ENCODE measurements at places on chromosomes 3 and 15. TPM values are rescaled to one million over a fixed set of nuclear protein-coding genes. Genes with fewer than 3 reads are reported as not detected.

DNA sequence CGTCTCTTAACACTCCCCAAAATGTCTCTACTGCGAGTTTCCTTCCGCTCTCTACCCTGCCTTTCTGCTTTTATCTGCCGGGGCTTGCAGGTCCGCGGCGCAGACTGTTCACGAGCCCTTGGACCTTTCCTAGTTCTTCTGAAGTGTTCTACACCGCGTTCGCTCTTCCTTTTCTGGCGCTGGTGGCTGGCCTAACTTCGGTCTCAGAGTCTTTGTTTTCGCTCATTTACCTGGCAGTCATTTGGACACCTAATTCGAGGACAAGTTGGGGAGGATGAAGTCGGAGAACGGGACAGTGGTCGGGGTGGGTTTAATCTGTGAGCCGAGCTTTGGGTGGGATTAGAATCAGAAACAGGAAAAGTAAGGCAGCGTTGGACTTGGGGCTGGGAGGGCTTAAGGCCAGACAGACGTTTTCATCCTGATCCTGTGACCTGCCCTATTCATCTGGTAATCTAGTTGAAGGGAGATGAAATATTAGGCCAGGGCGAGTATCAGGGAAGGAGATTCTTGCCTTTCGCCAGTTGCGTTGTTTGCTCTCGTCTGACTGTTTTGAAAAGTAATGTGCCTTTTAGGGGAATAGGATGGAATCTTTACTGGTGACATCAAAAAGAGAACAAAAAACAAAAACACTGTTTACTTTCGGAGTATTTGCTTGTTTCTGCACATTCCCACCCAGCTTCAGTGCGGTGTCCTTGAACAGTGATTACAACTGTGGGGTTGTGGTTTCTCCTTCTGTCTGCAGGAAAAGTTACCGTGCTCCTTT lies 1.8 kb downstream of the DIPK2A start:
- peak overlapping the region; percentile 90 for H3K4me3 ChIP-seq
- H3K27me3 ChIP-seq = peaks cover 9% of the 10 kb centered on the region
- no peak for DNase-seq
- H3K27ac ChIP-seq = peak overlapping the region; percentile 74
- H3K4me1 ChIP-seq = peaks cover 43% of the 10 kb centered on the region

DNA sequence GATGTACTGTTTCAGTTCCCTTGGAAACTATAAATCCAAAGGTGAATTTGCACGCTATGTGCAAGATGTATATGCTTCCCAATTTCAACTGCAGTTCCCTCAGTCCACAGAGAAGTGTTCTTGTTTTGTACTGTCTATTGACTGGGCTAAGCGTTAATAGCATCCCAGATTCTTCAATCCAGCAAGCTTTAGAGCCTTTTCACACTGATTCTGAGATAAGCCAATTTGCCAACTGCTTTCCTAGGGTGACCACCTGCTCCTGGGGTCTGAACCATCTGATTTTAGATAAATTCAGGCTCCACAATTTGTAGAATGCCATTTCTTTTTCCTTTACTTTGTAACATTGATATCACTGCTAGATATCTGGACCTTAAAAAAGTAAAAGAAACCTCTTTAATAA lies 340.1 kb downstream of the PTPRG start:
- no peaks in the 10 kb centered on the region for H3K36me3 ChIP-seq
- no peaks in the 10 kb centered on the region for H3K4me1 ChIP-seq
- H3K4me3 ChIP-seq = no peak overlapping the region

GRCh38 chr15:51053571-51053970 lies 41.1 kb downstream of the TNFAIP8L3 start:
- DNase-seq = no peak
- no peaks in the 10 kb centered on the region for H3K36me3 ChIP-seq
- H3K4me3 ChIP-seq = no peak overlapping the region
- no peak overlapping the region for H3K27ac ChIP-seq
- no peaks in the 10 kb centered on the region for H3K4me1 ChIP-seq
- H3K27me3 ChIP-seq = peaks cover 20% of the 10 kb centered on the region

GRCh38 chr3:170037463-170038433 lies at the start of gene GPR160:
TSS of gene GPR160 (plus strand) at chr3:170037995. CDS start at chr3:170083973, 45,978 bp downstream.
- no peaks in the 10 kb centered on the region for H3K36me3 ChIP-seq
- H3K4me1 ChIP-seq = peaks cover 45% of the 10 kb centered on the region
- peak within 1 kb of the TSS; percentile 84 for H3K4me3 ChIP-seq
- H3K27me3 ChIP-seq = peaks cover 19% of the 10 kb centered on the region

DNA sequence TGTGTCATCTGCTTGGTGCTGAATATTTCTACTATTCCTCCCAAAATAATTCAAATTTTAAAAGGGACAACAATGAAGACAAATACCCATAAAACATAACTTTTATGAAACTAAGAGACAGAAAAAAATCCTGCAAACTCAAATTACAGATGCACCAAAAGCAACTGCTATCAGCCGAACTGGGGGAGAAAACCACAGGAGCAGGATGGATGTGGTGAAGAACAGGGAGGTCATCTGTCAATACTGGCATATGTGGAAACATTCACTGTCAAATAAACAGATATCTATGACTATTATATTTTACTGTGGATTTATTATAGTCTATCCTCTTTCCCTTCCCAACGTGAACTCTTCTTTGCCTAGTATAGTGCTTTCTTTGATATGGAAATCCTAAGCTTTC lies 53.3 kb upstream of the CPOX start:
- no peak overlapping the region for H3K27ac ChIP-seq
- H3K4me1 ChIP-seq = peaks cover 5% of the 10 kb centered on the region
- no peak for DNase-seq
- no peaks in the 10 kb centered on the region for H3K36me3 ChIP-seq
- no peak overlapping the region for H3K4me3 ChIP-seq
- H3K27me3 ChIP-seq = peaks cover 12% of the 10 kb centered on the region

DNA sequence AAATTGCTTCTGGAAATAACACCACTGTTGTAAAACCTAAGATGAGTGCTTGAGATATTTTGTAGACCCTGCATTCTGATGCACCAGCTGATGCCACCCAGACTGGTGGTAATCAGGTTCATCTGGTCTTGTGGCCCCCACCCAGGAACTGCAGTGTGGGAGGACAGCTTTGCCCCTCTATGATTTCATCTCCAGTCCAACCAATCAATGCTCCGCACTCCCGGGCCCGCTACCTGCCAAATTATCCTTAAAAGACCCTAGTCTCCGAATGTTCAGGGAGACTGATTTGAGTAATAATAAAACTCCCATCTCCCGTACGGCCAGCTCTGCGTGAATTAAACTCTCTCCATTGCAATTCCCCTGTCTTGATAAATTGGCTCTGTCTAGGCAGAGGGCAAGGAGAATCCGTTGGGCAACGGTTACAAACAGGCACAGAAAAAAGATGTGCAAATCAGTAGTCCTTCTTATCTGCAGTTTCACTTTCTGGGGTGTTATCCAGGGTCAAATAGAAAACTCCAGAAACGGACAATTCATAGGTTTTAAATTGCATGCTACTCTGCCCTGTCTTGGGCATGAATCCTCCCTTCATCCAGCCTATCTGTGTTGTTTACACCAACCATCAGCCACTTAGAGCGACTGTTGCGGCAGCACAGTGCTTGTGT lies 29.2 kb upstream of the TRPM1 start:
- H3K27me3 ChIP-seq = no peaks in the 10 kb centered on the region
- no peak overlapping the region for H3K4me3 ChIP-seq
- H3K27ac ChIP-seq = no peak overlapping the region
- H3K4me1 ChIP-seq = peaks cover 3% of the 10 kb centered on the region

- H3K4me1 ChIP-seq = no peaks in the 10 kb centered on the region
- DNase-seq = no peak
- peaks cover 7% of the 10 kb centered on the region for H3K27me3 ChIP-seq
- no peak overlapping the region for H3K27ac ChIP-seq
These were observed 467.4 kb downstream of the EPHB1 start for GRCh38 chr3:135262441-135262840.

DNA sequence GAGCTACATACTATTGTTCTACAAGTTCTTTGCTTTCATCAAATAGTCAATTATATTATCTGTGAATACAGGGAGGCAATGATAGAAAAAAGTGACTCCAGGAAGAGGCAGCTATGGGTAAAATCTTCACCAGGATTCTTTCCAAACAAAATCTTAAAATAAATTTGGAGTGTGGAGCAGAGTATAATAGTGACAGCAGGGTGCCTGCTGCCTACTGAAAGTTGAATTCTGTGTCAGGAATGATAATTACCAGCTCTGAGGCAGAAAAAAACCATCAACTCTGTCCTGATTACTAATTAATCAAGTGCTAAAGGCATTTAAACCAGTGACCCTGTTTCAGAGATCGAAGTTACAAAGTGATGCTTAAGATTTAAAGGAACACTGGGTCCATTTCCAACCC lies 148.0 kb downstream of the DIPK2A start:
- no peaks in the 10 kb centered on the region for H3K36me3 ChIP-seq
- DNase-seq = no peak
- H3K27ac ChIP-seq = no peak overlapping the region
- no peaks in the 10 kb centered on the region for H3K4me1 ChIP-seq

- no peaks in the 10 kb centered on the region for H3K4me1 ChIP-seq
- no peaks in the 10 kb centered on the region for H3K27me3 ChIP-seq
- no peak overlapping the region for H3K27ac ChIP-seq
These were observed 350.3 kb downstream of the TUSC7 start for GRCh38 chr3:117059956-117060270.

Gene PSTPIP1
- 152 TPM for total RNA-seq

Gene KLHL24
- 42.8 TPM for total RNA-seq

Gene CISH
- total RNA-seq = 271 TPM

Gene TRPM1
- total RNA-seq = not detected

Gene GOLGA6L4
- 0.99 TPM for total RNA-seq

Gene GASK1A
- total RNA-seq = 0.12 TPM

Gene CASR
- total RNA-seq = 0.23 TPM
